ENCODE measurements at places on chromosomes 11 and 22.

DNA sequence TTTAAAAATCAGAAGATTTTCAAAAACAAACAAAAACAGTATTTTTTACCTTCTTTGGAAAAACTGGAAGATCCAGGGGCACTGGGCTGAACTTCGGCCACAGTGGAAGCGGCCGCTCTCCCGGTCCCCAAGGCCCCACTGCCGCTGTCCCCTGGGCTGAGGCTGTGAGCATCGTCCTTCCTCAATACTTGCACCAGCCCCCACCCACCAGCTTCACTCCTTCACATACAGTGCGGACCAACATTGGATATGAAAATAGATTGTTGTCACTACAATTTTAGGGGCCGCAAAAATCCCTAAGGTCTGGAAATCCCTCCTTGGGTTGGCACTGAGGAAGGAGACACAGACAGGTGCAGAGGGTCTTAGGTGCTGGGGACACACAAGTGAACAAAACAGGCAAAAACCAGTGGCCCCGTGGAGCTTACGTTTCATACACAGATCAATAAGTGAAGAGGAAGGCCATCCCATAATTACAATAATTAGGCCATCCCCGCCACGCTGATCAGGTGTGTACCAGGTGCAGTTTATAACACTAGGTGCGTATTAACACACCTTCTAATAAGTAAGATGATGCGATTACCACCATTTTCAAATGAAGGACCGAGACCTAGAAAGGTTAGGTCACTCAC, 28.2 kb upstream of the SLC22A12 start:
- no peak for DNase-seq

DNA sequence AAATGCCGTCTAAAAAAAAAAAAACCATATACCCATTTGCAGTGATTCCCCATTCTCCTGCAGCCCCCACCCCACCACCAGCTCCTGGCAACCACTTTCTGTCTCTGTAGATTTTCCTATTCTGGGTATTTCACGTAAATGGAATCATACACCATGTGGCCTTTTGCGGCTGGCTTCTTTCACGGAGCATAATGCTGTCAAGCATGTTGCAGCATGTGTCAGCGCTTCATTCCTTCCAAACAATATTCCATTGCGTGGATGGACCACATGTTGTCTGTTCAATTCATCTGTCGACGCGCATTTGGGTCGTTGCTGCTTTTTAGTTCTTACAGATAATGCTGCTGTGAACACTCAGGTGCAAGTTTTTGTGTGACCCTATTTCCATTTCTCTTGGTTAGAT, 14.8 kb upstream of the EMID1 start:
- DNase-seq: no peak

- no peak for DNase-seq
Measured at GRCh38 chr22:40603088-40603605, 33.4 kb downstream of the MRTFA start.

- DNase-seq: no peak
Measured at GRCh38 chr22:49734390-49734789, 93.3 kb downstream of the BRD1 start.

- DNase-seq: peak; percentile 47
Measured at GRCh38 chr11:114774599-114775361, 96.5 kb downstream of the NXPE2 start.

- no peak for DNase-seq
Measured at GRCh38 chr11:44813401-44813800, 86.6 kb downstream of the TSPAN18 start.

DNA sequence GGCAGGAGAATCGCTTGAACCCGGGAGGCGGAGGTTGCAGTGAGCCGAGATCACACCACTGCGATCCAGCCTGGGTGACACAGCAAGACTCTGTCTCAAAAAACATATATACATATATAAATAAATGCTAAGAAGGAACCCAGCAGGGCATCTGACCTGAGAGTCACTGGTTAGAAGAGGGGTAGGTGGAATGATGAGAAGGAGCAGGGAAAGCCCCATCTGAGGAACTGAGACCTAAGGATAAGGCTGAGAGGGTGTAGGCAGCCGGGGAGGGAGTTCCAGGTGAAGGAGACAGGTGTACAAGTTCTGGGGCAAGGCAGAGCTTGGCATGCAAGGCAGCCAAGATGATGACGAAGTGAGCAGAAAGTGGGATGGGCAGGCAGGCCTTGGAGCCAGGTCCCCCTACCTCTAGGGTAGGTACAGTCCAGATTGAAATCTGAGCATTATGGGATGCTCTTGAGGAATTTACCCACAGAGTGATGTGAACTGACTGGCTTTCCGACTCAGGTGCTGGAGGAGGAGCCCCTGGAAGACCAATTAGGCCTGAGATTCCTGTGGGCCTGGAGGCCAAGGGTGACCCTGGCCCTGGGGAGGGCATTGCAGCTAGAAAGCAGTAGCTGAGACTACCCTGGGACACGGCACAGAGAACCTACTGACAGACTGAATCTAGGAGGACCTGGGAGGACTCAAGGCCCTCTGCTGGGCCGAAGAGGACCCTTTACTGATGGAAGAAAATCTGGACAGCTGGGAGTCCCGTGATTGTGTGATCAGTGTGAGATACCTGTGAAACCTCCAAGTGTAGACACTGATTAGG, 22.8 kb downstream of the KLHL22 start:
- DNase-seq: no peak

DNA sequence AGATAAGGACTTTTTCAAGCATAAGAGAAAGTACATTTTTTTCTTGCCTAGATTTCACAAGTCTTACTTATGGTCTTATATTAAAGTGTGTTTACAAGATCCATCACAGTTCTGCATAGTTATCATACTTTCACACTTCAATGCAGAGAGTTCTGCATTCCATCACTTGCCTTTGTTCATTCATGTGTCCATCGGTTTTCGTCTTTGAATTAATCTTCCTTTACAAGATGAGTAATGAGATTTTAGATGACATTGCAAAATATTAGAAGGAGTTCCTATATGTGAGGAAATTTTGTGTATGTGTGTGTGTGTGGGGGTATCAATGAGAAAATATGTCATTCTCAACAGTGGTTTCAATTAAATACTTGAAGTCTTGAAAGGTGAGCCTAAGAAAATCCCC, 98.1 kb upstream of the GUCY1A2 start:
- DNase-seq: no peak

DNA sequence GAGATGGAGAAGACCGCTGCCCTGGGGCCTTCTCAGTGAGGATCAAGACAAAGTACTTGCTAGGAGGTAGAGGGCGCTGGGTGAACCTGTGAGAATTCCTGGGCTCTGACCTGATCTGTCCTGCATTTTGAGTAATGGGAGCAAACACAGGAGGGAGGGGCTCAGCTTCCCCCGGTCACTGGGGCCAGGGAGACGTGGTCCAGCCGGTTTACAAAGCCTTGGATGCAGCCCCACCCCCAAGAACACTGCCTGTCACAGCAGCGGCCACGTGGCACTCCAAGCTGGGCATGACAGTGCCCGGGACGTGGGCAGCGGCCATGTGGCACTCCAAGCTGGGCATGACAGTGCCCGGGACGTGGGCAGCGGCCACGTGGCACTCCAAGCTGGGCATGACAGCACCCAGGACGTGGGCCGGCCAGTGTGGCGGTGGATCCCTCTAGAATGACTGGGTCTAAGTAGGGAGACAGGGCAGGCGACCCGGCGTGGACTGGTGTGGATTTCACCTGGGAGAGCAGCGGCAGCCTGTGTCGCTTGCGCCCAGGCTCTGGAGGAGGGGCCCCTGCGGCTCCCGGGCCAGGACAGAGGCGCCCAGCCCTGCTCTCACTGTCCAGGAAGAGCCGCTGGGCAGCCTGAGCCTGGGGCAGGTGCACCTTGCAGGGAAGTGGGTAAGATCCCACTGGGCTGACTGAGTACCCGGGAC, 2.5 kb upstream of the TTLL8 start:
- no peak for DNase-seq

Data from frontal cortex (tissue), 4 donors.